ENCODE measurements at places on chromosomes 6 and 20.

DNA sequence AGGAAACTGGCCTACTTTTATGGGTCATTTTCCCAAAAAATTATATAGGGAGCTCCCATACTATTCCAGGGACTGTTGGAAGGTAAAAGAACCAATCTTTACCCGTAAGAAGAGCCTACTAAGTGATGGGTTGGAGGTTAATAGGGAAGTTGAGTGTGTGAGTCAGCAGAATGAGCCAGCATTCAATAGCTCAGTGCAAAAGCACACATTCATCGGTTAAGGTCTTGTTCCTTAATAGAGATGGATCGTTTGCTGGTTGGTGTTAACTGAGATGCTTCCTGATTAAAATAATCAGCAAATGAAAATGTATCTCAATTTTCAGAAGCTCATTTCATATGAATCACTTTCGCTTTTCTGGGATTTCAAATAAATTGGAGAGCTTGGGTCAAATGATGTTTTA, 115.3 kb upstream of the MRPS10 start:
- DNase-seq: no peak

- no peak for DNase-seq
These were observed 63.5 kb upstream of the FAM8A1 start for GRCh38 chr6:17536586-17536985.

DNA sequence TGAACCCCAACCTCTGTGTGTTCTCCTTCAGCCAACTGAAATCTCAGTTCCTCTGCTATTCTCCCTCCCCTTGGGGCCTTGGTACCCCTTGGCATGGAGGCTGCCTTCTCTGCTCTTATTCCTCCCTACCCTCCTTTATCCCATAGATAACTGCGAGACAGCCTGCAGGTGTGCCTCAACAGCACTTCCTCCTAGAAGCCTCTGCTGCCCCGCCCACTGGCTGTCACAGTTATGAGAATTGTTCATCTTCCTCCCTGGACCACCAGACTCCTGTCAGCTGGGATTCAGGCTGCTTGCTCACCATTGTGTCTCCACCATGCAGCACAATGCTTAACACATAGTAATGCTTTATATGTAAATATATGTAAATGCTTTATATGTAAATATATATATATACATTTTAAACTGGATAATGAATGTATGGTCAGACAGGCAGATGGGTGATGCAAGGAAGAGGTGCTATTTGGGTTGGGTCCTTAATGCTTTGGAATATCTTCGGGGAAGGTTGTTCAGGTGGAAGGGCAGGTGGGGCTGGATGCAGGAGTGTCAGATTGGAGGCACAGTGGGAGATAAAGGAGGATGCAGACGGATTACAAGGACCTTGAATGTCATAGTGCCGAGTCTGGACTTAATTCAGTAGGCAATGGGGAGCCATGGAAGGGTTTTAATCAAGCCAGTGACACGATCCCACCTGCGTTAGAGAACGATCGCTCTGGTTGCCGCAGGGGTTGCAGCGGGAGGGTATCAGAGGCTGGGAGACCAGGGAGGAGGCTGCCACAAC, 4.9 kb downstream of the CDH22 start:
- no peak for DNase-seq

GRCh38 chr20:40276301-40276700, 412.7 kb downstream of the MAFB start:
- DNase-seq: no peak

GRCh38 chr6:11714798-11715285, 63.8 kb downstream of the ADTRP start:
- no peak for DNase-seq

- DNase-seq: no peak
These were observed 13.4 kb upstream of the GMNN start for GRCh38 chr6:24761193-24761835.

DNA sequence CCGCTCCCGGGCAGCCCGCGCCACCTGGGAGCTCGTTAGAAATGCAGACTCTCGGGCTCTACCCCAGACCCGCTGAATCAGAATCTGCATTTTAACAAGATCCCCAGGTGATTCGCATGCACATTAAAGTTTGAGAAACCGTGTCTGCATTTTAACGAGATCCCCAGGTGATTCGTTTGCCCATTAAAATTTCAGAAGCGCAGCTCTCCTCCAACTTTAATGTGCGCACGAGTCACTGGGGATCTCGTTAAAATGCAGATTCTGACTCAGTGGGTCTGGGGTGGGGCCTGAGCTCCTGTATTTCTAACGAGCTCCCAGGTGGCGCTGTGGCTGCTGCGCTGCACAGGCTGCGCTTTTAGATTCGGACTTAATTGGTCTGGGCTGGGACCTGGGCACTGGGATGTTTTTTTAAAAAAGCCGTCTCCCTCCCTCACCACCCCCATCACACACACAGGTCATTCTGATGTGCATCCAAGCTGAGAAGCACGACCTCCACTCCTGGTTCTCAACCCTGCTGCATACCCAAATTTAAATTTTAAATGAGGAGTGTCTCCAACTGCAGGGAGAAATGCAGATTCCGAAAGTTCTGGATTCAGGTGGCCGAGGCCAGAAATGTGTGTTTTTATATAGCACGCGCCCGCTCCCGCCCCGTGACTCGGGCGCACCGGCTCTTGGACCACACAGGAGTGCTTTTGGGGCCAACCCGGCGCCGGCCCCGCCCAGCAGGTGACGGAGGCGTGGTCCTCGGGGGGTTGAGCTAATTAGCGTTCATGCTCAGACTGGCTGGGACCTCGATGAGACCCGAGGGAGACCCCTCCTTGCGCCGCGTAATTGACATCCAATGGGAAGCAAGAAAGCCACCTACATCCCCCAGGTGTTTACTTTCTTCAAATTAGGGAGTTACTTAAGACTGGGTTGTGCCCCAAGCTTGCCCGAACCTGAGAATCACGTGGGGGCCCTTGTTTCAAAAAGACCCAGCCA, 85.8 kb downstream of the ZFP64 start:
- DNase-seq: no peak

DNA sequence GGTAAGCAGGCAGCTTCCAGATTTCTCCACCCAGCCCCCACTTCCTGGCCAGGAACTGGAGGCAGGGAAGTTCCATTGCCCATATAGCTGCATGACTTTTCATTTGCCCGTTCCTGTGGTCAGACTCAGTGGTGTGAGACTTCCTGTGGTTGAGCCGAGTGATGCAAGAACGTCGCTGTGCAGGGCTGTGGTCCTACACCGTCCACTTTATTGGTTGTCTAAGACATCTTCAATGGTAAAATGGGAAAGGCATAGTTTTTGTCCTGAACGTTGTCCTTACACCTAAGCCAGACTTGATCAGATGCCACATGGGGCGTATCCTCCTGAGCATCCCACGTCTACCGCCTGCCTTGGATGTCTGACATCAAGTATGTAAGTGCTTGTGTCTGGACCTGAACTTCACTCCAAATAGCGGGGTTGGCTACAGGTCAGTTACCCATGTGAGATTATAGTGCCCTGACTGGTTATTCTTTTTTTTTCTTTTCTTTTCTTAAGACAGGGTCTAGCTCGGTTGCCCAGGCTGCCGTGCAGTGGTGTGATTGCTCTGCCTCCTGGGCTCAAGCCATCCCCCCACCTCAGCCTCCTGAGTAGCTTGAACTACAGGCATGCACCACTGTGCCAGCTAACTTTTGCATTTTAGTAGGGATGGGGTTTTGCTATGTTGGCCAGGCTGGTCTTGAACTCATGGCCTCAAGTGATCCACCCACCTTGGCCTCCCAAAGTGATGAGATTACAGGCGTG, 25.9 kb upstream of the GTSF1L start:
- DNase-seq: peak; percentile 24

- no peak for DNase-seq
These were observed 35.5 kb upstream of the NCOA3 start for GRCh38 chr20:47466213-47466612.

- no peak for DNase-seq
These were observed 45.6 kb downstream of the ARID1B start for GRCh38 chr6:156822747-156823206.

GRCh38 chr6:118724211-118724610, 72.8 kb upstream of the CEP85L start:
- DNase-seq: peak; percentile 50

DNA sequence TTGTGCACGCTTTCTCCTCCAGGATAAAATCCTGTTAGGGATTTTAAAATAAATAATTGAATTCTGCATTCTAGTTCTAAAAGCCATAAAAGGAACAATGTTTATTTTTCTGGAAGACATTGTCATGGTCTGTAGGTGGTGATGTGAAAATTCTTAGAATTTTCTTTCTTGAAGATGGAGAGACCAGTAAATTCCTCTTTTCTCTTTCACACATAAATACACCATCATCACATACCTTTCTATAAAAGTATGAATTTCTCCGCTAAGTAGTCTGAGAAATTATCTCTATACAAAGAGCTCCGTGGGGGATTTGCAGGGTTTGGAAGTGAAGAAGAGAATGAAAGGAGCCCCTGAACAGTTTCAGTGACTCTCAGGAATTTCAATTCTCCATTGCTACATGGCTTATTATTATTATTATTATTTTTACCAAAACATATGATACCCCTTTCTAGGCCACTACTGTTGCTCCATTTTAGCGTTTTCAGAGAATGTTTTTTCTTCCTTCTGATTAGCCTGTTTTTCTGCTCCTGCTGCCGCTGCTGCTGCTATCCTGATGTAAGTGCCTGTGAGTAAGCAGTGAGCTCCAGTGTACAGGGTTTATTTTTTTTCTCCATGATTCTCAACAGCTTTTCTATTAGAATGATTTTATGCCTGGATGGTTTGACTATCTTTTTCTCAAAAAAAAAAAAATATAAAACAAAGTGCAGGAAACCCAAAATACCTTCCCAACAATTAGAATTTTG, 145.8 kb downstream of the SAMD5 start:
- no peak for DNase-seq

DNA sequence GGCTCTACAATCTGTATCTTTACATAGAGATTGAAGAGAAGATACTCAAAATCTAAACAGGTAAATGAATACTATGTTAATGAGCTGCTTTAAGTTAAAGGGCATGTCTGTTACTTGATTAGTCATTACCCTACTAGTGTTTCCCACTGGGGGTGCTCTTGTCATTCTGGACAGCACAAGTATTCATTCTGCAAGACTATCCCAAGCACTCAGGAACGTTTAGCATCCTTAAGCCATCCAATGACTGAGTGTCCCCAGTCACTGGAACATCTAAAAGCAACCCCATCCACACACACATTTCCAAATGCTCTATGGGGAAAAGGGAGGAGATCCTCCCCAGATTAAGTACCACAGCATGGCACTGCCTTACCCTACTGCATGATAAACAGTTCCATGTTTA, 25.7 kb downstream of the EZR start:
- peak; percentile 46 for DNase-seq

GRCh38 chr6:169069356-169069755, 184.3 kb downstream of the THBS2 start:
- DNase-seq: no peak

DNA sequence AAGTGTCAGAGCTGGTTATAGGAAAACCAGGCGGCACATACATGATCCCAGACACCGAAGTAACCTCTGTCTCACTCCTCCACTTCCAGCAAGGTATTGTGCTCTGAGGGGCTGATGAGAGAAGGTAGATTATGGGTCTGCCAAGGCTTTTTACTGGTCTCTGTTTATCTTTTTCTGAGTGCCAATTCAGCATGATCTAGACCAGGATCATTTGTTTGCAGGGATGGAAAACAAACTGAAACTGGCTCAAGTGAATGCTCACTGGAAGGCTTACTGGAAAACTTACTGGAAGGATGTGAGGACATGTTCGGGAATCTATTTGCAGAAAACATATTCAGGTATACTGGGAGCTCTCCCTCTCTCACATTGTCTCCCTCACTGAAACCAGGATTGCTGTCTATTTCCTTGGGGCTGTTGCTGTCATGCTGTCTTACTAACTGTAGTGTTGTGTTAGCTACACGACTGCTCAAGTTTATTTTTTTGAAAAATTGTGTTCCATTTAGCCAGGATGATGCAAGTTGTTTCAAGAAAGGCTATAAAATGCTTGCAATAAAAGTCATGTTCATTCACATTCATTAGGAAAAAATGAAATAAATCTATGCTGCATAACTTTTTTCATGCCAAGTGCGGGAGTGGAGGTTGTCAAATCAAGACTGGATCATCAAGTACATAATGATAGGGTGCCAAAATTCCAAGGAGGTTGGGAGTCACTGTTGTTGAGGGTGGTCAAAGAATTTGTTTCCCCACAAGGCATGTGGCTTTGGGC, 37.0 kb downstream of the KLHL31 start:
- DNase-seq: no peak

GRCh38 chr6:54191461-54191860, 80.2 kb downstream of the MLIP start:
- DNase-seq: no peak

Measured in germinal center (tissue), 1 donor.